ENCODE measurements at places on chromosomes 12 and 14. TPM values are rescaled to one million over a fixed set of nuclear protein-coding genes. Genes with fewer than 3 reads are reported as not detected.

CIDEB gene
- total RNA-seq, result 2.0 TPM

TM9SF1 gene
- total RNA-seq, result 84.1 TPM

GRCh38 chr14:39069923-39070322 lies 33.1 kb downstream of the SEC23A start:
- DNase-seq, result no peak

GRCh38 chr14:75833326-75834020 lies 148.3 kb downstream of the TGFB3 start:
- no peak for DNase-seq

GRCh38 chr14:102671410-102671809 lies 79.0 kb downstream of the RCOR1 start:
- no peak for DNase-seq
